ENCODE measurements at places on chromosomes 4 and X.
A peak's percentile ranks its signal among the peaks of the same experiment; 100 is the strongest.

- no peak for DNase-seq
Observed at GRCh38 chr4:155571184-155571944, 95.3 kb upstream of the GUCY1A1 start.

GRCh38 chr4:124943145-124943889 lies 230.8 kb upstream of the ANKRD50 start:
- DNase-seq = peak; percentile 91

GRCh38 chr4:174373821-174374220 lies 90.1 kb downstream of the CEP44 start:
- DNase-seq = no peak

- DNase-seq = peak; percentile 12
Observed at GRCh38 chrX:110003167-110004156, 548 bp downstream of the TMEM164 start.

- no peak for DNase-seq
Observed at GRCh38 chr4:57710053-57710452, 599.9 kb upstream of the IGFBP7 start.

DNA sequence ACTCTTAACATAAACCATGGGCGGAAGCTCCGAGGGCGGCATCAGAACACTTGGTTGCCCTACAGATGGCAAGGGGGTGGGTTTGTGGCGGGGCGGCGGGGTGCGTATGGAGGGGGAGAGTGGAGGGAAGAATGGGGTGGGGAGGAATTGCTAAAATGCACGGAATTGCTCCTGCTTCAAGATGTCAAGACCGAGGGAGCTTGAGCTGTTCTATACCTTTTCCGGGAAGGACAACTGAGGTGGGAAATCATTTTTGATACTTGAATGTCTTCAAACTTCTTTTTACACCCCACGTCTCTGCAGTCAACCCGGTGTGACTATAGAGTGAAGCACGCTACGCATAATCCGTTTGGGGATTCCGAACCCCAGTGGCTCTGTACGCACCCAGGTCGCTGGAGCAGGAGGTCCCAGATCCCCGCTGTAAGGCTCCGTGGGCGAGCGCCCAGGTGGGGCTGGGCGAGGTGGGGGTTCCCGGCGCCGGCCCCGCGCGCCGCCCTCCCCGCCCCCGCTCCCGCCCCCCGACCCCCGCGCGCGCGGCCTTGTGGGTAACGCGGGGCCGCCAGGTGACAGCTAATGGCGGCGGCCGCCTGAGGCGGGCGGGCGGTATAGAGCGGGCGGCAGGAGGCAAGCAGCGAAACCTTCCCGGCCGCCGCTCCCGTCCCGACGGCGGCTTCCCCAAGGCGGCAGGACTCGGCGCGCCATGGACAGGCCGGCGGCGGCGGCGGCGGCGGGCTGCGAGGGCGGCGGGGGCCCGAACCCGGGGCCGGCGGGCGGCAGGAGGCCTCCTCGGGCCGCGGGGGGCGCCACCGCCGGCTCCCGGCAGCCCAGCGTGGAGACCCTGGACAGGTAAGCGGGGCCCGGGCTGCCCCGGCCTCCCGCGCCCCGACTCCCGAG lies at the start of gene MTMR1:
TSS of gene MTMR1 (plus strand) at position 566 of the 894 bp plus-strand sequence. CDS start at position 701, 135 bp downstream.
- DNase-seq = no peak

DNA sequence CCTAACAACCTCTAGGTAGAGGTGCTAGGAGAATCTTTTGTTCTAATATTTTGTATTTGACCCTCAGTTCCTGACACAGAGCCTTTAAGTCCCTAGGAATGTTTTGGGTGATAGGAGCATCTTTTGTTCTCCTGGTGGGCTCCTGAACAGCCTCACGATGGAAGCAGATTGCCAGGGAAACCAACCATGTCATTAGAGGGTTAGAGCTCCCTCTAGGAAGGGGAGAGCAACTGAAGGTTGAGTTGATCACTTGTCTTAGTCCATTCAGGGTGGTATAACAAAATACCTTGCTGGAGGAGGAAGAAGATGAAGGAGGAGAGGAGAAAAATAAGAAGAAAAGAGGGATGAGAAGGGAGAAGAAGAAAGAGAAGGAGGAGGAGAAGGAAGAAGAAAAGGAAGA lies 9.2 kb downstream of the VCX start:
- DNase-seq = no peak

- DNase-seq = no peak
Observed at GRCh38 chrX:149987613-149988012, 49.3 kb upstream of the EOLA2 start.

GRCh38 chr4:103498161-103499070 lies 221.4 kb downstream of the TACR3 start:
- DNase-seq = peak; percentile 76

DNA sequence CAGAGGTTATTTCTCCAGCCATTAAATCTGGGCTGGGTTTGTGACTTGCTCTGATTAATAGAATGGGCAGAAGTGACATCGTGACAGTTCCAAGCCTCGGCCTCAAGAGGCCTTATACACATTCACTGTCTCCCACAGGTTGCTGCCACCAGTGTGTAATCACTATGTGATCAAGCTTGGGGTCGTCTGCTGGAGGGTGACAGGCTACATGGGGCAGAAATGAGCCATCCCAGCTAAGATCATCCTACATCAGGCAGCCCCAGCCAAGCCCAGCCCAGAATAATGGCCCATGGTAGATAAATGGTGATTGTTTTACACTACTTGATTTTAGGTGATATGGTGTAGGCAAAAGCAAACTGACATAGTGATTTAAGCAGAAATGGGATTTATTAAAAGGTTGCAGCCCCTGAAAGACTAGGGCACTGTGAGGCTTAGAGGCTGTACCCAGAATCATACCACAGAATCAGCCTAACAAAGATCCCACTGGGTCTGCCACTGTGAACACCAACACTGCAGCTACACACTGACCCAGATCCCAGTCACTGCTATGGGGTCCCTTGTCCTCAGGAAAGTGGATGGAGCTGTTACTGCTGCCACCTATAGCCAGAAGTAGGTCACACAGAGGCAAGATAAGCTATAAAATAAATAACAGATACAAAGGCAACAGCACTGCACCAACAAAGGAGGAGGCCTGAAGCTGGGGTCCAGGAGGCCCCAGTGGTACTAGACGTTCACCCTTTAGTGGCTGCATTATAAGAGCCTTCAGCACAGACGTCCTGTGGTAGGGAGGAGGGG lies 159.6 kb upstream of the RBPJ start:
- DNase-seq = no peak

- DNase-seq = no peak
Observed at GRCh38 chr4:180189666-180190065, 2053.5 kb upstream of the TENM3 start.

DNA sequence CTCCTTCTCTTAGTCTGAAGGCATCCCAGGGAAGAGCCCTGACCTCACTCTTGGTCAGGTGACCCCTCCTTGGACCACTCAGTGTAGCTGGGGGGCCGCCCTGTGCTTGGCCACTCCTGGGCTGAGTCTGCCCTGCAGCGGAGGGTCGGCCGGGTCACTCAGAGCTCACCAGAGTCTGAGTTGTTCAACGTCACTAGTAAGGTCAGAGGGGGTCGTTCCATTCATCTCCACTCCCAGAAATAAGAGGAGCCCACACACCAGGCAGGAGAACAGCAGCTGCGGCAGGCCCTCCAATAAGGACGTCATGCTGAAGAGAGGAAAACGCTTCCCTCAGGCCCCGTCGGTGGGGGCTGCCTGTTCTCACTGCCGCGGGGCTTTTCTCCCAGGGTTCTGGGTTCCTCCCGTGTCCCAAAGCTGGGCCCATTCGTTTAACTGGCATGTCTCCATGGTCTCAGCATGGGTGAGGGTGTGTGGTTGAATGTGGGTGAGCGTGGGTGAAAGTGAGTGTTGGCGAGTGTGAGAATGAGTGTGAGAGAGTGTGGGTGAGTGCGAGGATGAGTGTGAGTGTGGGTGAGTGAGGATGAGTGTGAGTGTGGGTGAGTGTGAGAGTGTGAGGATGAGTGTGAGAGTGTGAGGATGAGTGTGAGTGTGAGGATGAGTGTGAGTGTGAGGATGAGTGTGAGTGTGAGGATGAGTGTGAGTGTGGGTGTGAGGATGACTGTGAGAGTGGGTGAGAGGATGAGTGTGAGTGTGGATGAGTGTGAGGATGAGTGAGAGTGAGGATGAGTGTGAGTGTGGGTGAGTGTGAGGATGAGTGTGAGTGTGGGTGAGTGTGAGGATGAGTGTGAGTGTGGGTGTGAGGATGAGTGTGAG lies 47.7 kb downstream of the ING2 start:
- DNase-seq = no peak

DNA sequence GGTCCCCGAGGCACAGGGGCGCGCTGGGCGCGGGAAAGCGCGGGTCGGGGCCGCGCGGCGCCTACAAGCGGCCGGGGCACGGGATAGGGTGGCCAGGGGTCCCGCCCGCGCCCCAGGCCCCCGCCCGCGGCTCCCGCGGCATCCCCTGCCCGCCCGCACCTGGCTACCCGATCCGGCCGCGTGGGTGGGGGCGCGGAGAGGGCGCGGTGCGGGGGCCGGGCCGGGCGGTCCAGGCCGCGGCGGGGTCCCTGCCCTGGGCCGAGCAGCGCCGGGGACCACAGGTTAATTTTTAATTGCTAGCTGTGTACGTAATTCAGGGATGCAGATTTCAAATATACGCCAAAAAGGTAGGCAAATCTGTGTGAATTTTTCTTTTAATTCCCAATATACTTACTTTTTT lies 44.3 kb upstream of the FAM47C start:
- no peak for DNase-seq

- peak; percentile 4 for DNase-seq
Observed at GRCh38 chr4:71765821-71766383, 18.0 kb downstream of the GC start.

DNA sequence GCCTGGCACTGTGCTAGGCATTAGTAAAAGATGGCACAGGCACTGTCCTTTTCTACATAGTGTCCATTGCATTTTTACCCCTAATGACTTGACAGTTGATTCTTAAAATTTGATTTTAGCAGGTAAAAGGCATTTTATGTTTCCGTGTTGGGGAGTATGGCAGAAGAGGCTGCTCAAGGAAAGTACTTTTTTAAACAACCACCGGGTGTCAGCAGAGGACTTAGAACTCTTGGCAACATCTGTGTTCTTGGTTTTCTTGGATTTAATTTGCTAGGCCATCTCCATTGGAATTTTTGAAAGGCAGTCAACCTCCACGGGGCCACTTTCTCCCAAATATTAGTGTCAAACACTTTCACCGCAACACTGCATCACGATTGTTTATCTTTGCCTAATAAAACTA lies 102.9 kb downstream of the TSPAN7 start:
- peak; percentile 23 for DNase-seq

- DNase-seq = no peak
Observed at GRCh38 chrX:74451450-74452198, 30.3 kb downstream of the SLC16A2 start.

GRCh38 chr4:16672421-16672820 lies 226.0 kb downstream of the LDB2 start:
- no peak for DNase-seq

- DNase-seq = no peak
Observed at GRCh38 chr4:2744576-2745270, 11.4 kb downstream of the TNIP2 start.

- DNase-seq = no peak
Observed at GRCh38 chrX:24131476-24131875, 18.1 kb upstream of the ZFX start.

- DNase-seq = no peak
Observed at GRCh38 chr4:56652196-56652595, 28.9 kb downstream of the HOPX start.

GRCh38 chrX:19388064-19388679 lies 44.4 kb downstream of the PDHA1 start:
- no peak for DNase-seq

- DNase-seq = peak; percentile 30
Observed at GRCh38 chrX:8374041-8374825, 90.4 kb upstream of the VCX3B start.

GRCh38 chr4:83191026-83191425 lies 76.5 kb upstream of the PLAC8 start:
- DNase-seq = no peak

DNA sequence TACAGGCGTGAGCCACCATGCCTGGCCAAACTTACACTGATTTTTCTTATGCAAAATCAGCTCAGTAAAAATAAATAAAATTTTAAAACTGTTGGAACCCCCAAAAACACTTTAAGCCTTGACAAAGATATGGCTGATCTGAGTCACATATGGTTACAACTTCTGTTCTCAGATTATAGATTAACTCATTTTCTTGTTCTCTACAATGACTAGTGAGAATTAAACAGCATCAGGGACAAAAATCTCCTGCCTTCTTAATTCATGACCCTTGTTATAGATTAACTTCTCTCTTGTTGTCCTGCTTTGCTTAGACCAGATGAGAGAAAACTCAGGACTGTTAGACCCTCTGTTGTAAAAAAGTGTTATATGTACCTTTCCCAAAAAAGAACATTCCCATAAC lies 24.2 kb upstream of the EXOC1L start:
- DNase-seq = no peak

- DNase-seq = peak; percentile 48
Observed at GRCh38 chr4:24656906-24657305, 72.6 kb upstream of the DHX15 start.

GRCh38 chr4:32219306-32220075 lies 1499.3 kb downstream of the PCDH7 start:
- DNase-seq = peak; percentile 16

GRCh38 chr4:173360587-173361221 lies 10.1 kb upstream of the SAP30 start:
- peak; percentile 14 for DNase-seq

- peak; percentile 10 for DNase-seq
Observed at GRCh38 chr4:147981305-147981704, 249.4 kb downstream of the ARHGAP10 start.

GRCh38 chr4:29558789-29559188 lies 1161.4 kb upstream of the PCDH7 start:
- DNase-seq = no peak

GRCh38 chr4:141229408-141230101 lies 8.9 kb downstream of the ZNF330 start:
- DNase-seq = peak; percentile 86

DNA sequence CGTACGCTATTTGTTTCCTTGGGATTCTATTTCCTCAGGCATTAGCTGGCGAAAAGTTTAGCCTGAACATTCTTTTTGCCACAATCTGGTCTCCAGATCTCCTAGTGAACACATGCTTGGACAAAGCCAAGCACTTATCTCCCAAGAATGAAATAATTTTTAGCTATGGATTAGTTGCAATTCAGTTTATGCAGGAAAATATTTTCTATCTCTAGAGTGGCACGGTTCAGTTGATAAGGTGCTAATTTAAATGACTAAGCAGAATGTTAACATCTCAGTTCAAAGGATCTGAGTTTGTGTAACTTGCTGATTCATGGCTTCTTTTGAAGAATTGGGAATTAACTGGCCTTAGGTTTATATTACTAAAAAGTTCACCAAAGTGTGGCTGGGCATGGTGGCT lies 58.1 kb upstream of the JADE1 start:
- peak; percentile 9 for DNase-seq
